ENCODE measurements at places on chromosomes 2 and 18. TPM values are rescaled to one million over a fixed set of nuclear protein-coding genes. Genes with fewer than 3 reads are reported as not detected.

- peak; percentile 52 for ATAC-seq
Measured at GRCh38 chr2:149313512-149313972, 16.8 kb upstream of the LYPD6 start.

DNA sequence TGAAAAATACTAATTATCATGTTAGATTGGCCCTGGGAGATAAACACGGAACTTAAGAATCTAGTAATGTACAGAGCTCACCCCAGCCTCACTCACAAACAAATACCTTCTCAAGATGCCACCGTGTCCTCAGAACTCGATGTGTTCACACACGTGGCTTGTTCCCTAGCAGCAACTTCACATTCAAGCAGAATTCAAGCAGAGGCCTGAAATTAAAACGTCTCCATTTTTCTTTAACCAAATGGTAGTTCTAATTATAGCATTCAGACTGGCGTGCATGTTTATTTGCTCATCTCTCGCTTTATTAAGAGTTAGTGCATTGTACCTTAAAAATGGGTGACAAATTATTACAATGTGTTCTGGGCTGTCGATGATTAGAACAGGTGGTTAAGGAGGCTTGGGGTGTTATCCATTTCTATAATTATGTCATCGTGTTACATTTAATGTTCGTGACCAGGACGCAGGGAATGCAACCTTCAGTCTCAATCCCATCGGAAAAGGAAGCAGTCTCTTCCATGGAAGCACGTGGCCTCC is 57.3 kb upstream of the SLC66A3 start:
- ATAC-seq, result no peak

VAMP8 gene
- 124 TPM for total RNA-seq

DNA sequence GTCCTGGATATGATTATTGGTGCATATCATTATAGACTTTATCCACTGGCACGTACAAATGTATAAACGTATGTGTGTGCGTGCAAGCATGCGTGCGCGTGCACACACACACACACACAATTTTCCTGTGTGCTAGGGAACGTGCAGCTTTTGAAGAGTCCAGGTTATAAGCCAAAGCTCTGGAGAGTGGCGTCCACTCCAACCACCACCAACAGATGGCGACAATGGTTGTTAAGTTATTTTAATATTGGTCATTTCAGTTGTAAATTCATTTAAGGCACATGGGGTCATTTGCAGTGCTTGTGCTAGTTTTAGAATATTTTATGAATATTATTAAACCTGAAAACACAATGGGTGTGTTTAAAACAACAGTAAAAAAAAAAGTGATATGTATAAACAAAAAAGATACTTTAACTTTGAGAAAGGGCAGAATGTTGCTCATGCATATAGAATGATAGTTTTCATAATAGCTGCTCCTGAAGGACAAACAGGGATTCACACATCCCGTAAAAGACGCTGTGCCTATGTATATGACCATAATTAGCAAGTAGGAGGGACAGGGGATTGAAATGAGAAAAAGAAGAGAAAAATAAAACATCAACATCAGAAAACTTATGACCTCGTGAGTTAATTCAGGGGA is 124.2 kb upstream of the ITGB6 start:
- no peak for ATAC-seq

- no peak for ATAC-seq
Measured at GRCh38 chr2:174662459-174662858, 64.9 kb upstream of the WIPF1 start.

ARHGEF4 gene
- not detected for total RNA-seq

DNA sequence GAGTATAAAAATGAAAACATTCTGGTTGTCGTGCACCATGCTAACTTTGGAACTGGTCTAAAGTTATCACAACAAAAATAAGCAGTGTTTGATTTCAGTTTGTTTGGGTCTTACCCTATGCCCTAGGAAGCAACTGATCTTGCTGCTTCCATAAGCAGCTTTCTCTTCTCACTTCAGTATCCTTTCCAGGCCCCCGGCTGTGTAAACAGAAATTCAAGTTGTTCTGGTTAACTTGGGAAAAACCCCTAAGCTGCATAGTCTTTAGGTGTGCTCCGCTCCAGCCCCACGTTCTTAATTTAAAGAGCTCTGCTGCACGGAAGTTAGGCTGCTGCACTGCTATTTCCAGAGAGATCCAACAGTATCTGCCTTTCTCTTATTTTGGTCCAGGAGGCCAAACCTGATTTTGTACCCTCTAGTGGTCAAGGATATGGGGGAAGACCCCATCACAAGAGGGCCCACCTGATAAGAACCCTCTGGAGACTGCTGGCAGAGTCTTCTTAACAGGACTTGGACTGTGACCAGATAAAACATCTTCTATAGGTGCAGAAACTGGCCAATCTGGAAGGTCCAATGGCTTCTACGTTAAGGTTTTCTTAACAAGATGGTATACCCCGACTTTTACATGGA is 69.1 kb downstream of the FEZ2 start:
- ATAC-seq, result no peak

GRCh38 chr2:102283996-102284395 is 27.4 kb upstream of the IL1RL1 start:
- no peak for ATAC-seq

DNA sequence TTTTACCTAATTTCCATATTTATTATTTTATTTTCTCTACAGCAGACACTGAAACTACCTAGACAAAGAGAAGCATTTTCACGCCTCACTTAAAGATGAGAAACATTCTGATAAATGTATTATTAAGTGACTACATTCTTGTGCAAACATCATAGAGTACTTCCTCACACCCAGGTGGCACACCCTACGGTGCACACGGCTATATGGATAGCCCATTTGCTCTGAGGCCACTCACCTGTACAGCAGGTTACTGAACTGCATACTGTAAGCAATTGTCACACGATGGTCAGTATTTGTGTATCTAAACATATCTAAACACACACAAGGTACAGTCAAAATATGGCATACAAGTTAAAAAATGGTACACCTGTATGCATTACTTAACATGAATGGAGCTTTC is 481.4 kb downstream of the CMPK2 start:
- ATAC-seq, result no peak

COMMD1 gene
- total RNA-seq, result 27.0 TPM

DNA sequence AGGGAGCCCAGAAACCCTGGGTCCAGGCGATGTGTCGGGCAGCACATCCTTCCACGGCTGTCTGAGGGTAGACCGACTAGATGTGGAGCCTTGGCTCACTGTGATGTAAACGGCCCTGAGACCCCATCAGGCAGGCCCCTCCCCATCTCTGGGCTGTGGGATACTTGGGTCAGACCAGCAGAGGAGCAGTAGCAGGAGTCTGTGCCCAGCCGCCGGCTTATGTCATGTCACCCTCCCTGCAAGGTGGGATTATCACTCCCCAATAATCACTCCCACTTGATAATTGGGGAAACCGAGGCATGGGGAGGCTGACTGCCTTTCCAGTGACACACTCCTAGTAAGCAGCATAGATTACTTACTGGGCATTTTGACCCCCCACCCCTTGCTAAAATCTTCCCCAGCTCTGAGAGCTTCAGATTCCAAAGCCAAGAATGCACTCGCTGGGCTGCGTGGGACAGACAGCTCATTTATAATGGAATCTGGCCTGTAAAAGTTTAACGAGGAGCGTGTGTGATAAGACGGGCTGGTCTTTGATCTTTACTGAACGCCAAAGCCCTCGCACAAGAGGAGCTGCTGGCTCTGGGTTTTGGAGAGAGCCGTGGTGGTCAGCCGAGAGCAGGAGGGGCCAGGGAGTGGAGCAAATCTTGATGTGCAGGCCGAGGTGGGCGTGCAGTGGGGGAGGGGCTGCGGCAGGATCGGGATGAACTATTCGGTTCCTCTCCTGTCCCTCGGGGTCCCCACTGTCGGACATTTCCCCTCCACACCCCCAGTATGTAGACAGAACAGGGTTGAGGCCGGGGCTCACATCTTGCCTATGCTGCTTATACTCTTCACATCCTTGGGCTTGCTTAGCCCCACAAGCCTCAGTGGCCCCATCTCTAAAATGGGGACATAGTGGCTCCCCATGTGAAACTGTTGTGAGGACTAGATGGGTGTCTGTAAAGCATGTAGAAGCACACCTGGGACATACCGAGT is 200.0 kb downstream of the GLI2 start:
- ATAC-seq, result no peak

GRCh38 chr2:74857215-74857614 is 23.3 kb downstream of the HK2 start:
- no peak for ATAC-seq

DNA sequence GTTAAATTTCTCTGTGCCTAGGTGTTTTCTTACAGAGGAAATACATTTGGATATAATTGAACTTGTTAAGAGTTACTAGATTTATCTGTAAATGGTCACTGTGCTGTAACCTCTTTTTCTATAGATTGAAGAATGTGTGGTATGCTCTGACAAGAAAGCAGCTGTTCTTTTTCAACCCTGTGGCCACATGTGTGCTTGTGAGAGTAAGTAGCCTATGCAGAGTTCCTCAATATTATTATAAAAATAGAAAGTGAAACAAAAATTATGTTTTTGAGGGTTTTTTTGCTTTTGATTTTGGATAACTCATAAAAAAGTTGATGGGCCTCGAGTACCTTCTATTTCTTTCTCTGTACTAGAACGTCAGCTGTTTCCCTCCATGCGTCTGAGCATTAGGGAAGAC is 112.4 kb downstream of the MIB1 start:
- ATAC-seq, result no peak

DNA sequence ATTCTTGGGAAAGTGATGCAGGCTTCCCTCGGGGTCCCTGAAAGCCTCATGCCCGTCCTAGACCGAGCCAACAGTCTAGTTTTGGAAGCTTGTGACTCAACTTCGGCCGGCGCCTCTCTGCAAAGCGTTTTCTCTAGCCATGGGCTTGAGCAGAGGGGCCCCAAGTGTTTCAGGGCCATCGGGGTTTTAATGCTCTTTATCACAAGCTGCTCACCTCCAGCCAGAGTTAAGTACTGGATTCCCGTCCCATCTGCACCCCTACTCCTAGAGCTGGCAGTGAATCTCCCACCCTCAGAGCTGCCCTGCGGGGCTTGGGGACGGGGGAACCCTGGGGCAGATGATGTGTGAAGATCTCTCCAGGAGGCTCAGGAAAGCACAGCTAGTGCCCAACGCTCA is 7.3 kb downstream of the RAX start:
- ATAC-seq, result no peak

MEP1B gene
- total RNA-seq, result 0.13 TPM

Measured in activated T-helper 17 cell treated with anti-CD3 and anti-CD28 coated beads, Interleukin-2, amount 50 U/mL, for 72 hours (primary cell).